Aorta (tissue), 5 donors: ENCODE measurements at places on chromosomes 2 and 18. TPM values are rescaled to one million over a fixed set of nuclear protein-coding genes. Genes with fewer than 3 reads are reported as not detected.

UGT1A6 gene
- 0.33 TPM for polyA plus RNA-seq

PDE1A gene
- polyA plus RNA-seq: 31.9 TPM

SCYGR6 gene
- polyA plus RNA-seq: not detected

PSMA8 gene
- polyA plus RNA-seq: not detected

OSR1 gene
- polyA plus RNA-seq: 13.1 TPM

SLC14A1 gene
- polyA plus RNA-seq: 11.4 TPM

TBR1 gene
- polyA plus RNA-seq: not detected

APCDD1 gene
- polyA plus RNA-seq: 10.0 TPM

TRIM43 gene
- polyA plus RNA-seq: not detected

CD8B2 gene
- polyA plus RNA-seq: 0.50 TPM

KYNU gene
- 3.8 TPM for polyA plus RNA-seq

MYCN gene
- 0.26 TPM for polyA plus RNA-seq

ZSCAN30 gene
- polyA plus RNA-seq: 15.1 TPM

CYP27A1 gene
- polyA plus RNA-seq: 40.4 TPM

TUBA3E gene
- polyA plus RNA-seq: not detected

RESP18 gene
- polyA plus RNA-seq: not detected

ITM2C gene
- 117 TPM for polyA plus RNA-seq

HOXD9 gene
- not detected for polyA plus RNA-seq

TUBB8B gene
- not detected for polyA plus RNA-seq

LRRFIP1 gene
- polyA plus RNA-seq: 105 TPM

BCL11A gene
- polyA plus RNA-seq: 4.4 TPM

ABHD1 gene
- polyA plus RNA-seq: 0.08 TPM

TTN gene
- polyA plus RNA-seq: 0.63 TPM

TMEM247 gene
- polyA plus RNA-seq: not detected

FAM161A gene
- 3.1 TPM for polyA plus RNA-seq

CFAP65 gene
- not detected for polyA plus RNA-seq
